ENCODE measurements at places on chromosomes 1 and 21.

GRCh38 chr1:152924191-152924590 is 15.8 kb downstream of the IVL start:
- no peak for DNase-seq

DNA sequence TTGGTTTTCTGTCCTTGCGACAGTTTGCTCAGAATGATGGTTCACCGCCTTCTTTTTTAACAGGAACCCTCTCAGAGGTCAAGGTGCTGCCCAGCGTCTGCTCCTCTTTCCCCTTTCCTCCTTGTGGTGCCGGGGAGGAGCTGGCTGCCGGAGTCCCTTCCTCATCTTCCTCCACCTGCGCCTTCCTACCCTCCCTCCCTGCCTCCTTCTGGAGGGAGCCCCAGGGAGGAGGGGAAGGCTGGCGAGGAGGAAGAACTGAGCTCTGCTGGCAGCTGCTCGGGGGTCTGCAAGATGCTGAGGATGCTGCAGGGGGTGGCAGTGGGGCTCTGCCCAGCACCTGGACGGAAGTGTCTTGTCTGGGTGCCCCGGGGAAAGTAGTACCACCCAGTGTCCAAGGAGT is 31.2 kb downstream of the BACE2 start:
- DNase-seq, result no peak

DNA sequence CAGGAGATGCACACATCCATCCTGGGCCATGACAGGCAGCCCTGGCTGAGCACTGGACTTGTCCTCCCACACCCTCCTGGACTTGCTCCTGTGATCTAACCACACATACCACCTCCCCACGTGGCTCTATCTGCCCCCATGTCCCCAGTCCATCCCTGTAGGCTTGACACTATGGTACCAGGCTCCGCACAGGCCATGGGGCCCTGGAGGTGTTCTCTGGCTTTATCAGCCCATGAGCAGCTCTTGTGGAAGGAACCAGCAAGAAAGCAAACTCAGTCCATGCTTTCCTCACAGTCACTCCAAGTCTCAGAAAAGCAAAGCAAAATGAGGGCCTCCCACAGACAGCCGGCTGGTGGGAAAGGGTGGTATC is 61.6 kb downstream of the CD46 start:
- DNase-seq, result no peak

DNA sequence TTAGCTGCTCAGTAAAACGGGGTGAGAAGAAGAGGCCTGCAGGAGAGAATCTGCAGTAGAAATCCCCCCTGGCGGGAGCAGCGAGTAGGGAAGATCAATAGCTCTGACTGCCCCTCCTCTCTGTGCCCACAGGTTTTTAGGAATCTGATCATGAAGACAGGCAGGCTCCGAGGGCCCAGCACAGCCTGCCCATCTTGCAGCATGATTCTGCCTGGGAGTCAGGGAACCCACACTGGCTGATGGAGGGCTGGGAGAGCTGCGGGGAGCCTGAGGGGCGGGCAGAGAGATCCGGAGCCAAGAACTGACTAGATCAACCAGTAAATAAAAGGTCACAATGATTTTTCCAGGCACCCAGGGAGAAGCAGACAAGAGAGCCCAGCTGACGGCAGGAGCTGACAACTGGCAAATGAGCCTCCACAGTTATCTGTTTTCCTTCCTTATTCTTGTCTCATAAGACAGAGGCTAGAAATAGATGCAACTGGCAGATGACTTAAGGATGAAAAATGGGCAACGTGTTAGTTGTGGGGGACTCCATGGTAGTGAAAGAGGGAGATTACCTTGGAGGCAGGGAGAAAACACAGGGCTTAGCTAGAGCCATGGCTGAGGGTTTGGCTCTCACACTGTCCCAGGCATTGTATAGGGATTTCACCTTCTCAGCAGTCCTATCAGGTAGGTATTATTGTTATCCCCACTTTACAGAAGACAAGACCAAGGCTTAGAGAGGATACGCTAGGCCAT is 116.2 kb downstream of the PLXNA2 start:
- no peak for DNase-seq

DNA sequence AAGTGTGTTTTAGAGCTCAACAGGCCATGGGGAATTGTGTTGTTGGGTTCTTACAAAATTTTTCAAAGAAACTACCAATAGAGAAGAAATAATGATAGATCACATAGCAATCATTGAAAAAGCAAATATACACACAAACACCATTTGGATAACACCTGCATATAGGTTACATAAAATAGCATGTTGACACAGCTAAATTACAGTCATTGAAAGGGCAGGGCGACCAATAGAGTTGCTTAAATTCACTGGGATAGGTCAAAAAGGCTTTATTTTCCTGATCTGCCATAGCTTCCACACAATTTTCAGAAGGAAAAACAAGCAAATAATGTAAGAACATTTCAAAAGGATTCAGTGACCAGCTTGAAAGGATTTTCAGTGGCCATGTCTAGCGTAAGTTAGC is 57.9 kb upstream of the FGGY start:
- DNase-seq, result no peak
